ENCODE measurements at places on chromosomes 6 and 20. TPM values are rescaled to one million over a fixed set of nuclear protein-coding genes. Genes with fewer than 3 reads are reported as not detected.

DNA sequence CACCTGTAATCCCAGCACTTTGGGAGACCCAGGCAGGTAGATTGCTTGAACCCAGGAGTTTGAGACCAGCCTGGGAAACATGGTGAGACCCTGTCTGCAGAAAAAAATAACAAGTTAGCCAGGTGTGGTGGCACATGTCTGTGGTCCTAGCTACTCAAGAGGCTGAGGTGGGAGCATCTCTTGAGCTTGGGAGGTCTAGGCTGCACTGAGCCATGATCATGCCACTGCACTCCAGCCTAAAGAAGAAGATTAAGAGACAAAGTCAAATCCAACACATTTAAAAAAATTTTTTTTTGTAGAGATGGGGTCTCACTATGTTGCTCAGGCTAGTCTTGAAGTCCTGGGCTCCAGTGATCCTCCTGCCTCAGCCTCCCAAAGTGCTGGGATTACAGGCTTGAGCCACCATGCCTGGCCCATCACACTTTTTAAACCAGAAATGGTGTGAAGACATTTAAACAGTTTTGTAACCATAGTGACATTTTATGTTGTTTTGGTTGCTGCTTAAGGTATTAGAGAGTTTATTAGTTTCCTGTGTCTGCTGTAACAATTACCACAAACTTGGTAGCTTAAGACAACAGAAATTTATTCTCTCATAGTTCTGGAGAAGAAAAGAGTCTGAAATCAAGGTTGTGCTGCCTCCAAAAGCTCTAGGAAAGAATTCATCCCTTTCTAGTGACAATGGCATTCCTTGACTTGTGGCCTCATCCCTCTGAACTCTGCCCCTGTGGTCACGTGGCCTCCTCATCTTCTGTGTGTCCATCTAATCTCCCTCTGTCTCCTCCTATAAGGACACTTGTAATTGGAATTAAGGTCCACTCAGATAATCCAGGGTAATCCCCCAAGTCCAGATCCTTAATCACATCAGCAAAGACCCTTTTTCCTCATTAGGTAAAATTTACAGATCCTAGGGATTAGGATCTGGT is 104.6 kb upstream of the TNFAIP3 start:
- DNase-seq: no peak

DNA sequence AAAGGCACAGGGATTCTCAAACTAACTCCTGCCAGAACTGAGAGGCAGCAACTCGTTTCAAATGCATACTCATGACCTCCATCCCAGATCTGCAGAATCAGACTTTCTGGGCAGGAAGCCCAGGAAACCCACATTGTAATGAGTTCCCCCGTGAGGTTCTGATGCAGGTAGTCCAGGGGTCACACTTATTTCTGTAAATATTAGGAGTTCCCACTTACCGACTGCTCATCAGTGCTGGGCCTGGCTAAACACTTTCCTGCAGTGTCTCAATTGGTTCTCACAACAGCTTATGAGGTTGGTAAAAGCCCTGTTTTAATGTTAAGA is 11.6 kb downstream of the DUSP15 start:
- no peak for DNase-seq

- DNase-seq: no peak
Measured at GRCh38 chr6:32973144-32974015, 5.0 kb downstream of the BRD2 start.

SIRPB2 gene
- 2.9 TPM for total RNA-seq

PRIM2 gene
- 13.8 TPM for total RNA-seq
